ENCODE measurements at places on chromosomes 13 and 19. TPM values are rescaled to one million over a fixed set of nuclear protein-coding genes. Genes with fewer than 3 reads are reported as not detected.

HSPH1 gene
- 71.2 TPM for total RNA-seq

ATP4A gene
- total RNA-seq = not detected

CD70 gene
- total RNA-seq = 6.9 TPM

CYP4F2 gene
- not detected for total RNA-seq

TRAPPC5 gene
- 74.4 TPM for total RNA-seq

ITGBL1 gene
- total RNA-seq = not detected

ZIK1 gene
- total RNA-seq = 17.9 TPM

TEX29 gene
- 0.80 TPM for total RNA-seq

TMEM255B gene
- total RNA-seq = 1.4 TPM

ZNF724 gene
- 13.6 TPM for total RNA-seq

TYROBP gene
- total RNA-seq = 10.6 TPM

SMAD9 gene
- total RNA-seq = not detected

MYPOP gene
- 12.0 TPM for total RNA-seq

S1PR5 gene
- total RNA-seq = 4.7 TPM

DCT gene
- total RNA-seq = 0.26 TPM

ECSIT gene
- total RNA-seq = 37.1 TPM
